Activated CD4-positive, alpha-beta memory T cell treated with anti-CD3 and anti-CD28 coated beads for 36 hours (primary cell): ENCODE measurements at places on chromosomes 6 and 20. TPM values are rescaled to one million over a fixed set of nuclear protein-coding genes. Genes with fewer than 3 reads are reported as not detected.
A peak's percentile ranks its signal among the peaks of the same experiment; 100 is the strongest.

GRCh38 chr6:147322299-147323162 lies 118.3 kb downstream of the STXBP5 start:
- H3K36me3 ChIP-seq, result peaks cover 25% of the 10 kb centered on the region
- H3K27ac ChIP-seq, result peak overlapping the region; percentile 90
- peak overlapping the region; percentile 28 for H3K4me3 ChIP-seq
- no peaks in the 10 kb centered on the region for H3K27me3 ChIP-seq

CFAP61 gene
- not detected for total RNA-seq

DNA sequence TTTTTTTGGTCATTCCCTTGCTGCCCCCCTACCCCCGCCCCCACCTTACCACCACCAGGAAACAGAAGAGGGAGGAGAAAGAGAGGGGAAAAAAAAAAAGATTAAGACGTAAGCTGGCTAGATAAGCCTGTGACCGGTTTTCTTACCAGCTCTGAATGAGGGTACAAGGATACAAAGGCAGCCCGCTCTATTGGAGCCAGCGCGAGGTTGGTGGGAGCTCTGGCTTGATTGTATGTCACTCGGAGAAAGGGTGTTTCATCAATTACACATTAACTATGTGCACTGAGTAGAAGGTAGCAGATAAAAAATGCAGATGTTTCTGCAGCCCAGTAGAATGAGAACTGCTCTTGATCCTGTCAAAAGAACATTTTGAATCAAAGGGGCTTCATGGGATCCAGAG lies 28.6 kb upstream of the OLIG3 start:
- no peak for DNase-seq
- H3K36me3 ChIP-seq, result no peaks in the 10 kb centered on the region
- H3K27ac ChIP-seq, result no peak overlapping the region
- no peaks in the 10 kb centered on the region for H3K4me1 ChIP-seq
- H3K27me3 ChIP-seq, result peaks cover 7% of the 10 kb centered on the region
- no peak overlapping the region for H3K4me3 ChIP-seq

GRCh38 chr6:360349-360748 lies 31.2 kb upstream of the IRF4 start:
- peaks cover 6% of the 10 kb centered on the region for H3K4me1 ChIP-seq
- no peak overlapping the region for H3K4me3 ChIP-seq
- H3K27ac ChIP-seq, result no peak overlapping the region
- no peaks in the 10 kb centered on the region for H3K36me3 ChIP-seq
- DNase-seq, result no peak

DCBLD1 gene
- 4.5 TPM for total RNA-seq
